ENCODE measurements at places on chromosomes 4 and X. TPM values are rescaled to one million over a fixed set of nuclear protein-coding genes. Genes with fewer than 3 reads are reported as not detected.

Gene STK32B
- 10.6 TPM for polyA plus RNA-seq

Gene SLC10A4
- polyA plus RNA-seq = 0.29 TPM

Gene USP17L18
- not detected for polyA plus RNA-seq

Gene KLHL13
- polyA plus RNA-seq = 73.1 TPM

Gene PALLD
- 183 TPM for polyA plus RNA-seq

Gene CCNB3
- polyA plus RNA-seq = 2.2 TPM

Gene OTUD4
- 33.7 TPM for polyA plus RNA-seq

Gene PPARGC1A
- 28.2 TPM for polyA plus RNA-seq

Gene TSPAN7
- 37.0 TPM for polyA plus RNA-seq

Gene YY2
- 2.4 TPM for polyA plus RNA-seq

Gene IL2
- polyA plus RNA-seq = not detected

Gene COL4A5
- 134 TPM for polyA plus RNA-seq

Gene ASB12
- 0.52 TPM for polyA plus RNA-seq

Gene QRFPR
- polyA plus RNA-seq = 1.0 TPM

Gene EVC2
- 10.0 TPM for polyA plus RNA-seq

Gene ARSJ
- 16.8 TPM for polyA plus RNA-seq

Gene TMEM150C
- 21.9 TPM for polyA plus RNA-seq

Gene EMCN
- 123 TPM for polyA plus RNA-seq

Gene ACOX3
- 20.6 TPM for polyA plus RNA-seq

Gene CT47B1
- polyA plus RNA-seq = not detected

Gene IL21
- not detected for polyA plus RNA-seq

Gene MAGEC1
- not detected for polyA plus RNA-seq

Gene ABLIM2
- polyA plus RNA-seq = 7.3 TPM

Gene CLCN4
- polyA plus RNA-seq = 4.2 TPM

Gene NCAPG
- polyA plus RNA-seq = 28.6 TPM

Gene ZFP92
- 0.99 TPM for polyA plus RNA-seq

Gene SLC26A1
- 14.2 TPM for polyA plus RNA-seq

Gene IGSF1
- polyA plus RNA-seq = 24.2 TPM

Gene IDH3G
- 87.3 TPM for polyA plus RNA-seq

Gene NUDT10
- 11.9 TPM for polyA plus RNA-seq

Gene RTL3
- polyA plus RNA-seq = not detected

Gene VCX3B
- 0.40 TPM for polyA plus RNA-seq

Gene ARHGAP36
- polyA plus RNA-seq = 0.47 TPM

Gene CABS1
- polyA plus RNA-seq = 0.06 TPM

Gene SMR3B
- not detected for polyA plus RNA-seq

Gene CRLF2
- polyA plus RNA-seq = 0.10 TPM

All from renal pelvis (tissue), 12 donors.